ENCODE measurements at places on chromosomes 3 and 15. TPM values are rescaled to one million over a fixed set of nuclear protein-coding genes. Genes with fewer than 3 reads are reported as not detected.

Gene SPRED1
- total RNA-seq = 38.3 TPM

DNA sequence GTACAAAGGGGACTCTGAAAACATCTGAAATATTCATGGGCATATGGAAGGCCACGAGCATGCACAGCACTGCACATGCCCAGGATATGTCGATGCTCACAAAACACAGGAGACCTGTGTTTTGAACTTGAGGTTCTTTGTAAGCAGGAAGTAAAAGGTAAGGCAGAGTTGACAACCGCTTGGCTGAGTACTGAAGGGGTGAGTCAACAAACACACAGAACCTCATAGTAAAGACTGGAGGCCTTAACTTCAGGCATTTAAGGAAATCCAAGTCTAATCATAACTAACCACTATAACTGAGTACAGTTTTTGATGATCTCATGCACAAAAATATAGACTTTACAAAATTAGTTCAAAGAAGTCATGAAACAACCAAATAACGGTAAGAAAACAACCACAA lies 80.6 kb downstream of the MYO9A start:
- H3K27me3 ChIP-seq = no peaks in the 10 kb centered on the region
- no peak overlapping the region for H3K27ac ChIP-seq
- peaks cover 10% of the 10 kb centered on the region for H3K4me1 ChIP-seq
- peak; percentile 50 for DNase-seq
- peaks cover 5% of the 10 kb centered on the region for H3K36me3 ChIP-seq

DNA sequence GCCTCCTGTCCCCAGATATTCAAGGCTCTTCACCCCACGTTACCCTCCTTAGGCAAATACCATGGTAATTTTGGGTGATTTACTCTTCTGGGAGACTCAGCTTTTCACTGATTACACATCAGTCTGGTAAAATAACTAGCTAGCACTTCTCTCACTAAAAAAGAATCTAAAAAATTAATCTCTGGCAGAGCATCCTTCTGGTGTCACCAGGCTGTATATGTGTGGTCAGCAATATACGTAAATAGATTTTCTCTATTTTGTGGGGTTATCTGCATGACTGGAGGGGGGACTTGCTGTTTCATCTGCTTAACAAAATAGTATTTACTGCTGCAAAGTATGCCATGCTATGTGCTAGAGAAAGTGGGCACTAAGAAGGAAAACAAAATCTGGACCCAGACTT lies 45.1 kb downstream of the LRRC28 start:
- H3K27me3 ChIP-seq = no peaks in the 10 kb centered on the region
- H3K4me1 ChIP-seq = peaks cover 3% of the 10 kb centered on the region

- H3K27ac ChIP-seq = no peak overlapping the region
- no peaks in the 10 kb centered on the region for H3K36me3 ChIP-seq
- H3K27me3 ChIP-seq = peaks cover 8% of the 10 kb centered on the region
- DNase-seq = no peak
Measured at GRCh38 chr3:14820156-14820555, 1.4 kb downstream of the FGD5 start.

DNA sequence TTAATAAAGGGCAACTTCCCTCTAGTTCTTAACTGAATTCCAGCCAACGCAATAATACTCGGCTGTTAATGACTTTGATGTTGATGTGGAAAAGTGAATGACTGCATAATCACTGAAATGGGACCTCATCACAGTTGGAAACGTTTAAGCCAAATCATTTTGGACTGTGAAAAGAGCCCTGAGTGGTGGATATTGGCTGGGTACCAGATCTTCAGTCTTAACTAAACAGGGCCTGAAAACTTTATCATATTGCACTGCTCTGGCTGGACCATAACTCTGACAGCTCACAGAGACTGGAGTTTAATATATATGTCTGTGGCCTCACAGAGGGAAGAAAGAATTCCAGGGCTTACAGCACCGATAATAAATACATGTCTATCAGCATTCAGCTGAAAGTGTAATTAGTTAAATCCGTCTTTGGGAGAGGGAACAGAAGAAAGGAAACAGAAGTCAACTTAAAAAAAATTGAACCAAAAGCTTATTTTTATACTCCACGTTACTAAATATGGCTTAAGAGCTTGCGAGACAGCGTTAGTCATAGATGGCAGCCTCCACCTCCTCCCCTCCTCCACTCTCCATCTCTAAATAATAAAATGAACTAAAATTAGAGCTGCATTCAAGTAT lies 222.3 kb upstream of the CDIN1 start:
- peak overlapping the region; percentile 13 for H3K27ac ChIP-seq
- H3K4me1 ChIP-seq = peaks cover 12% of the 10 kb centered on the region
- DNase-seq = peak; percentile 82
- H3K36me3 ChIP-seq = no peaks in the 10 kb centered on the region
- no peak overlapping the region for H3K4me3 ChIP-seq
- H3K27me3 ChIP-seq = no peaks in the 10 kb centered on the region

- no peaks in the 10 kb centered on the region for H3K4me1 ChIP-seq
- H3K27ac ChIP-seq = no peak overlapping the region
- H3K4me3 ChIP-seq = no peak overlapping the region
Measured at GRCh38 chr15:88818920-88819319, 15.7 kb downstream of the ACAN start.

GRCh38 chr3:98592345-98592935 lies 971 bp downstream of the CPOX start:
- H3K27ac ChIP-seq = peak overlapping the region; percentile 19
- no peaks in the 10 kb centered on the region for H3K27me3 ChIP-seq
- peak overlapping the region; percentile 81 for H3K4me3 ChIP-seq
- no peaks in the 10 kb centered on the region for H3K4me1 ChIP-seq
- DNase-seq = no peak

DNA sequence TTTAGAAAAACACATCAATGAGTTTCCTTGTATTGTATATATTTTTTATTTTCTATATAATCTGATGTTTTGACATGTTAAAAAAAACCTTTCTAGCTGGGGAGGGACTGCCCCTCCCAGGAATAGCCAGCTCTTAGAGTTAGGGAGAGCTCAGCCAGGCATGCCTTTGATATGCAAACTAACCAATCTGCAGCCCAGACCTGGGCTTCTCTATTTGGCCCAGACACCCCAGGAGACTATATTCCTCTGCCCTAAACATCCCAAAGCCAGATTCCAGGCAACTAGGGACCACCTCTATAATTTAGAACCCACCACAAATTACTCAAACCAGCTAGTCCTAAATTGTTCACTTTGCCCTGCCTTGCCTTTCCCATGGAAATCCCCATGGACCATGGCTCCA lies 390.9 kb upstream of the ADAMTS9 start:
- H3K27me3 ChIP-seq = peaks cover 5% of the 10 kb centered on the region
- H3K4me3 ChIP-seq = no peak overlapping the region
- no peaks in the 10 kb centered on the region for H3K4me1 ChIP-seq

GRCh38 chr3:58531956-58532355 lies 5.0 kb downstream of the ACOX2 start:
- peaks cover 15% of the 10 kb centered on the region for H3K4me1 ChIP-seq
- DNase-seq = no peak
- H3K27ac ChIP-seq = no peak overlapping the region
- H3K36me3 ChIP-seq = peaks cover 3% of the 10 kb centered on the region
